Stimulated activated CD8-positive, alpha-beta memory T cell treated with anti-CD3 and anti-CD28 coated beads, Interleukin-4, amount 100 ng/mL, for 48 hours (primary cell): ENCODE measurements at places on chromosomes 5 and 9.

DNA sequence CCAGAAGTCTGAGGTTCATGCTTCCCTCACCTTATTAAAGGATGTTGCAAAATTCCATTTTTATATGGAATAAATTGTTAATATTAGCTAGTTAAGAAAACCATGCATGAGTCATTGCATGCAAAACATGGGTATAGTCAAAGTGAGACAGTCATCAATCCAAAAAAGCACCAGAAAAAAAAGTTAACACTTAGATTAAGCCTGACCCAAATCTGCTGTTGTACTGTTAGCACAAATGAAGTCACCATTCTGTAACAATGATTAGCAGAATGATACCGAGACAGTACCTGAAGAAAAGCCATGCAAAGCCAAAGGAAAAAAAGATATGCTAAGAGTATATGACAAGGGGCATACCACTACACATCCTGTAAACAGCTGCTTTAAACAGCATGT, 49.5 kb downstream of the PKD2L2 start:
- no peak for DNase-seq

DNA sequence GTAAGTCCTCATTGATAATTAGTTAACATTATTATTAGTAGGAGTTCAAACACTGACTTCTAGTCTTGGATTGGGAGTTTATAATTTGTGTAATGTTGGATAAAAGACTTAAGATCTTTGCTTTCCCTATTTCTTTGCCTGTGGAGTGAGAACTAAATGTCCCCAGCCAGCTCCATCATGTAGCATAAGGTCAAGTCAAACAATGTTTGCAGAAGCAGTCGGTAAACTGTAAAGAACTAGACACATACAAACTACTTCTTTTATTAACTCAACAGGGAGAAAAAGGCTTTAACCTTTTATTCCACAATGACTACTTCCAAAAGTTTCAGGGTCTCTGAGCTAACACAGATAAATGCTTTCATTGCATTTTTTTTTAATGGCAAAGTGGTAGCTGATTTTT, 192.3 kb downstream of the CTNND2 start:
- DNase-seq, result no peak

DNA sequence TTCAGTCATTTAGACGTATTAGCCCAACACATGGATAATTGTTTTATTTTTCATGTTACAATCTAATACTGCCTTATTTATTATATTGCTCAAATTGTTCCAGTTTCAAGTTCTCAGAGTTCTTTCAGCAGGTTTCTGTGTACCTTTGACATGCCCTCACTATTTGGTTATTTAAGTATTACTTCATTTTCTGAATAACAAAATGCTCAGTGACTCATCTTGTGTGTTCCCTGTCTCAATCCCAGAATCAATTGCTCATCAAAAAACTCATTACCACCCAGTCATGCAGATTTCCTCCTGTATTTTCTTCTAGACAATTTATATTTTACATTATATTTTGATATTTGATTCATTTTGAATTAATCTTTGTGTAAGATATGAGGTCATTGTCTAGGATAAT, 562.6 kb downstream of the ANXA1 start:
- DNase-seq, result no peak

- DNase-seq, result no peak
These were observed 23.8 kb upstream of the NOTCH1 start for GRCh38 chr9:136569526-136570148.

GRCh38 chr9:119986205-119986604, 593.8 kb downstream of the CDK5RAP2 start:
- DNase-seq, result no peak
